DMS 273 treated with DMSO at 0.1 percent for 48 hours (cell line): ENCODE measurements at places on chromosomes 4 and X.
A peak's percentile ranks its signal among the peaks of the same experiment; 100 is the strongest.

GRCh38 chrX:107691024-107691448 lies 62.7 kb downstream of the PRPS1 start:
- DNase-seq, result no peak

GRCh38 chrX:26032111-26032912 lies 105.8 kb upstream of the MAGEB18 start:
- DNase-seq, result no peak

- no peak for DNase-seq
These were observed 48.8 kb downstream of the ZNF81 start for GRCh38 chrX:47885501-47885900.

DNA sequence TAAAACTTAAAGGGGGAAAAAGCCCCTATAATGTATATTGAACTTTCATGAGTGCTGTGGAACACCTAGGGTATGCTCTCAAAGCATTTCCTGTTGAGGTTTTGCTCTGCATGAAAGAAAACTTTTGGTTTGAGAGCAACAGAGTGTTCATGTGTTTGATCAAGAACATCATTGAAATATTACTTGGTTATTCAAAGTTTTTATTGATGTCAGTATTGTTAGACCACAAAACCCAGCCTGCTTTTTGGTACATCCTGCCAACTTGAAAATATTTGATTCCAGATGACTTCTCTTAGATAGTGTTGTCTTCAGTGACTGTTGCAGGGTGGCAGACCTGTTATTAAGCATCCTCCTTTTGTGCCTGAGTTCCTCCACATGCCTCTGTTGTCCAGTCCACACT lies 68.0 kb downstream of the N4BP2 start:
- DNase-seq, result no peak

DNA sequence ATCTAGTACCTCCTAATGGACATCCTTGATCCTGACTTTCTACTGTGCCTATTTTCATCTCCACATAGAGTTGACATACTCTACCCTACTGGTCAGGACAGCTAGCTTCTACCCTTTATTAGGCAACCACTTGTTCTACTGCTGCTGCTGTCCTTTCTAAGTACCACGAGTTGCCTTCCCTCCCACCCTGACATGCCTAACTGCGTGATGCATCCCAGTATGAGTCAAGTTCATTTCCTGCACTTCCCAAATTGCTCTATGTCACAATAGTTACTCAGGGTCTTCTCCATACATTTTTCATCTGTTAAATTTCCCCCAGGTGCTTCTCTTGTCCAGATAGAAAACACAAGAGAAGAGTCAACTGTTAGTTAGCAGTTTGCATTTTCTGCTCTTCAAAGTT lies 133.4 kb downstream of the TBC1D19 start:
- no peak for DNase-seq

- peak; percentile 12 for DNase-seq
These were observed 376.7 kb downstream of the GPM6A start for GRCh38 chr4:175435381-175435783.

GRCh38 chr4:139889901-139890300 lies 224.3 kb downstream of the MGST2 start:
- DNase-seq, result no peak

- no peak for DNase-seq
These were observed 28.6 kb downstream of the TBC1D14 start for GRCh38 chr4:6938237-6938636.

DNA sequence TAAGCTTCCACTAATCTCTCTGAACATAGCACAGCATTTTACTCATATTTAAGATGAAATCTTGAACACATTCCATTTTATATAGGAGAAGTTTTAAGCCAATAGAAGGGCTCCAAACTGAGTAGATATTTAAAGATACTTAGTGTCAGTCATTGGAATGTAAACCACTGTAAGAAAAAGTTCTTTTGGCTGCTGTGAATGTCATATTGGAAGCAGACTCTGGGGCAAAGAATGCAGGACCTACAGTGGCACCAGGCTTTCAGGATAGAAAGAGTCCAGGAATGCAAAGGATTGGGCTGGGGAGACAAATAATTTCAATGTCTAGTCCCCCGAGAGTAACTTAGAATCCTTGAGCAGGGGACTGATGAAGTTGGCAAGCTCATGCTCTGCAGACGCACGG lies 1047.7 kb downstream of the STIM2 start:
- DNase-seq, result no peak

GRCh38 chrX:13662355-13662791 lies 9.4 kb downstream of the TCEANC start:
- no peak for DNase-seq

GRCh38 chrX:154023276-154024000 lies 3.7 kb upstream of the IRAK1 start:
- DNase-seq, result no peak

DNA sequence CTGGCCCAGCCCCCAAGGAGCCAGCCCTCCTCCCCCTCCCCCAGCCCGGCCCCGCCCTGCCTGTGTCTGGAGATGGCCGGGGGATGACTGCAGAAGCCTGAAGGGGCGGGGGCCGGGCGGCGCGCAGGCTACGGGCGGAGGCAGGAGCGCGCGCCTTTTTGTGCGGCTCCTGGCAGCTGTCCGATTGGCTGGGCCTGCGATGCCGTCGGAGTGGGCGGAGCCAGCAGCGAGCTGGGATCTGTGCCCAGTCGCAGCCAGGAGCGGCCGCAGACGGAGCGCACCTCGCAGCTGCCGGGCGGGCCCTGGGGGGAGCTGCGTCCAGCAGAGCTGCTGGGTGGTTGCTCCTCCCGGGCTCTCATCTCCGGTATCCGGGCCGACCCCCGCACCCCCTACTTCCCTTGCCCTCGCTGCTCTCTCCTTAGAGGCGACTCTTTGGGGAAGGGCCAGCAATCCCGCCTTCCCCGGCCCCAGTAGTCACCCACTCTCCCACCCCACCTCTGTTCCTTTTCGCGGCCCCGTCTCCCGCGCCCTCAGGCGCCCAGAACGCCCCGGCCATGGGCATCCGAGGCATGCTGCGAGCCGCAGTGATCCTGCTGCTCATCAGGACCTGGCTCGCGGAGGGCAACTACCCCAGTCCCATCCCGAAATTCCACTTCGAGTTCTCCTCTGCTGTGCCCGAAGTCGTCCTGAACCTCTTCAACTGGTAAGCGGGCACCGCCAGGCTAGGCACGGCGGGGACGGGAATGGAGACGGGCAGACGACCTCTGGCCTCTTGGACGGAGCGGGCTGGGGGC lies at the start of gene GABRQ:
Gene GABRQ (plus strand): TSS at position 247 of the 794 bp plus-strand sequence. CDS start 308 bp downstream, at position 555.
- no peak for DNase-seq

- DNase-seq, result no peak
These were observed 11.8 kb downstream of the GAB1 start for GRCh38 chr4:143348233-143349077.

- no peak for DNase-seq
These were observed 26.3 kb downstream of the AREG start for GRCh38 chr4:74471264-74471663.

DNA sequence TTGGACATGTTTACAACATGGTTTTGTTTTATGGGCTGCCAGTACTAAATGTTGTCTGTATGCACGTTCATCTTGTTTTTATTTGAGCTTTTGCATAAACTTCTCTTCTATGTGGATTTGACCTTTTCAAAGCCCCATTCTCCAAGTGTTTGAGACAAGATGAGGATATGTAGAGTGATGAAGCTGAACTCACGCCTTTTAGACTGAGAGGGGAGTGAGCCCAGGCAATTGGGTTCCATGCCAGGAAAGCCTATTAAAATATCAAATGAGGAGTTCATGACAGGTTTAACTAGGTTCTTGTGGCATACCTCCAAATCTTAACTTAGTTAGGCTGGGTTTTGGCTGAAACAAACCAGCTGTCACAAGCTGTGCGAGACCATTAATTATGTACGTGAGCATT lies 170.4 kb upstream of the LDB2 start:
- peak; percentile 64 for DNase-seq

DNA sequence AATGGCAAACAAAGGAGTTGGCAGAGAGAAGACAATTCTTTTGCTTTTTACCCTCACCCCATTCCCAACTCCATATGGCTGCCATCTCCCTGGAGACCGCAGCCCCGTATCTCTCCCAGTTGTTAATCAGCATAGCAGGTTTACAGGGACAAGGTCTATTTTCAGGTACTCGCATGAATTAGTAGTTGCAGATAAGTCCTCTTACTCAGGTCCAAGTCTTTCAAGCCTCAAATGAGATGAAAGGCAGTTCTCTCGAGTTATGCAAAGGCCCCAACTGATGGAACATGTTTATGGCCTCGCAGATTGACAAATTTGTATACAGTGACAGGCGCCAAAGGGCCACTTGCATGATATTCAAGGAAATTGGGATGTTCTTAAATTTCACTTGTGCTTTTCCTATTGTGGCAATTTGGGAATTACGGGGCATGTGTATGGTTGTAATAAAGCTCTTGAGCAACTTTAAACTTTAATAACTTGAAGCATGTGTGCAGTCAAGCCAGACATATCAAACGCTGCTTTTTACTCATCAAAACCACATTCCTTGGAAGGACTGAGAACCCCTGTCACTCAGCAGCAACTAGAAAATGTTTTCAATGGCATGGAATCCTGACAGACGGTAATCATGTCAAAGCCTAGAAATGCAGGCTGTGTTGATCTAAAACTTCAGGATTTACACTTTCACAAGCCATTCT lies 45.1 kb downstream of the KDR start:
- no peak for DNase-seq

DNA sequence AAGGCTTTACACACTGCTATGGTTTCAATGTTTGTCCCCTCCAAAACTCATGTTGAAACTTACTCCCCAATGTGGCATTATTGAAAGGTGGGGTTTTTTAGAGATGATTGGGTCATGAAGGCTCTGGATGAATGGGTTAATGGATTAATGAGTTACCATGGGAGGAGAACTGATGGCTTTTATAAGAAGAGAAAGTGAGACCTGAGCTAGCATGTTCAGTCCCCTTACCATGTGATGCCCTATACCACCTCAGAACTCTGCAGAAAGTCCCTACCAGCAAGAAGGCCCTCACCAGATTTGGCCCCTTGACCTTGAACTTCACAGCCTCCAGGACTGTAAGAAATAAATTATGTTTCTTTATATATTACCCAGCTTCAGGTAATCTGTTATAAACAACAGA lies 68.9 kb upstream of the CAPN6 start:
- no peak for DNase-seq

- no peak for DNase-seq
These were observed 15.8 kb upstream of the NPFFR2 start for GRCh38 chr4:72016011-72016410.

DNA sequence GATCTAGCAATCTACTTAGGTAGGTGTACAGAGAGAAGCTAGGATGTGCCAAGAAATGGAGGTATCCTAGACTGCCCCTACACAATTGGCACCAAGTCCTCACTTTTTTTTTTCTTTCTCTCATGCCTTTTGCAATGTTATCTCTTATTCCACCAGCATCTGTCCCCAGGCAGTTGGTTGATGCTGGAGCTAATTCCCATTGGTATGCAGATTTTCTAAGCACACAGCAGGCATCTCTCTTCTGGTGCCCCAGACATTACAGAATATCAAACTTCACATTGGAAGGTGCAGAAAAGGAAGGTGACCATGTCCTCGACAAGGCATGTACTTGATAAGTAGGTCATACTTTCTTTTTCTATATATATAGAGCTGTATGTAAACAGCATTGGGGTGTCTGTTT lies 21.6 kb downstream of the LUZP4 start:
- no peak for DNase-seq

DNA sequence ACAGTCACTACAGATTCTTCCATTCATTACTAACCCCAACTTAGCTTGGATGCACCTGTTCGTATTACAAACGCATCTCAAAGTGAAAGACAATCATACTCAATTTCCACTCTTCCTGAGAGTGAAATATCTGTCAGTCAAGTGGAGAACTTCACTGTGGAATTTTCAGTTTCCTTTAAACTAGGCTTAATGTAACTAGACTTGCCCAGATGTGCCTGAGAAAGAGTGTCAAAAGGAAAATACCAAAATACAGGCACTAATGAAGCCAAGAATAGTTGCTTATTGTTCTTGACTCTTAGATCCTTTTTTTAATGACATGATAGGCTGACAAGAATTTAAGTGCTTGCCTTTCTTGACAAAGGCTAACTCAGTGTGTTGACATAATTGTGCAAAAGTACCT lies 72.4 kb upstream of the NR3C2 start:
- DNase-seq, result no peak

DNA sequence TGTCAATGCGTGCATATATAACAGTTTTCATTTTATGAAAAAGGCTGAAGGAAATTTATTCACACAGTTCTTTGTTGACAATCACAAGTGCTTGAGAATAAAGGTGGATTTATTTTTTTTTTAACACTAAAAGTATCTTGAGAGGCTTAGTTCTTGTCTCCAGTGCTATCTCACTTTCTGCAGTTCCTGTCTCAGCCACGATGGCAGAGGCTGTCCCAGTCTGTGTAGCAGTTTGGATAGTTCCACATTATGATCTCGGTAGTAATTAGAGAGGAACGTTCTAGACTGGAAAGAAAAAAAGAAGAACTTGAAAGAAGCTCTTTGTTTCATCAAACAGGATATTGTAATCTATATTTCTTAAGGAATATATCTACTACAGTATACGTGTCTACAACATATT lies 229.0 kb downstream of the UGT8 start:
- no peak for DNase-seq

GRCh38 chrX:68588602-68589371 lies 58.7 kb upstream of the STARD8 start:
- DNase-seq, result no peak

- no peak for DNase-seq
These were observed 182.9 kb upstream of the NHS start for GRCh38 chrX:17192106-17192505.

DNA sequence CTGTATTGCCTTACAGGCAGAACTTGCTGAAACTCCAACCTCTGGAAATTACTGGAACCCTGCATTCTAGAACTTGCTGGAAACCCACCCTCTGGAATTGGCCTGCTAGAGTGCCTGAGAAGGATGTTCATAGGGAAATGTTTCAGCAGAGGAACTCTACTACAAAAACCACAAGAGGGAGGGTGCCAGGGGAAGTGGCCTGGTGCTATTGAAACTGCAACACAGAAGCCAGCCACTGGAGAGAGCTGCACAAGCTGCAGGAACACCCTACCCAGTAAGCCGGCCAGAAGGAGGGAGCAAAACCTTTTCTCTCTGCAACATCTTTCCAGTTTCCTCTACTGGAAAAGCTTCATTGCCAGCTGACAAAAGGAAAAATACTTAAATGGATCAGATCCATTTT lies 2.5 kb upstream of the BRWD3 start:
- no peak for DNase-seq

GRCh38 chr4:111404673-111405072 lies 740.6 kb upstream of the FAM241A start:
- DNase-seq, result no peak

DNA sequence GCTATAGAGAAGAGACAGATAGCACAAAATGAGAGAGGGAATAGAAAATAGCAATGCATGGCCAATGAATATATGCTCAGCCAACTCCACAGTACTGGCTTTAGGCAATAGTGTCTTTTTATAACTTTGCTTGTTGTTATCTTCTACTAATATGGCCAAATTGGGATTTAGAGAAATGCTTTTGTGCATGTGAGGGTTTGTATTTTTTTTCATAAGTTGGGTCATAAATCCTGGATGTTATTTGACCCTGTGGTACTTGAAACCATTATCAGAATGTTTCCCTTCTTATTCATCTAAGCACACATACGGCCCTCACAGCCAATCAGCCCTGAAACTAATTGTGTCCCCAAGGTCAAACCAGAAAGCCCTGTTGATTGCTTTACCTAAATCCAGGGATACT lies 35.2 kb upstream of the LPAR4 start:
- no peak for DNase-seq

GRCh38 chr4:26819026-26819425 lies 41.6 kb upstream of the STIM2 start:
- no peak for DNase-seq

- no peak for DNase-seq
These were observed 40.7 kb upstream of the ANK2 start for GRCh38 chr4:113008716-113009115.

- no peak for DNase-seq
These were observed 111.5 kb downstream of the DHRSX start for GRCh38 chrX:2389324-2389723.
